ENCODE measurements at places on chromosomes 2 and 18.

- H3K27me3 ChIP-seq, result peaks cover 5% of the 10 kb centered on the region
- H3K4me3 ChIP-seq, result no peak overlapping the region
- no peak for DNase-seq
- H3K27ac ChIP-seq, result no peak overlapping the region
- H3K4me1 ChIP-seq, result no peaks in the 10 kb centered on the region
These were observed 179.6 kb upstream of the SMAD2 start for GRCh38 chr18:48109961-48110493.

DNA sequence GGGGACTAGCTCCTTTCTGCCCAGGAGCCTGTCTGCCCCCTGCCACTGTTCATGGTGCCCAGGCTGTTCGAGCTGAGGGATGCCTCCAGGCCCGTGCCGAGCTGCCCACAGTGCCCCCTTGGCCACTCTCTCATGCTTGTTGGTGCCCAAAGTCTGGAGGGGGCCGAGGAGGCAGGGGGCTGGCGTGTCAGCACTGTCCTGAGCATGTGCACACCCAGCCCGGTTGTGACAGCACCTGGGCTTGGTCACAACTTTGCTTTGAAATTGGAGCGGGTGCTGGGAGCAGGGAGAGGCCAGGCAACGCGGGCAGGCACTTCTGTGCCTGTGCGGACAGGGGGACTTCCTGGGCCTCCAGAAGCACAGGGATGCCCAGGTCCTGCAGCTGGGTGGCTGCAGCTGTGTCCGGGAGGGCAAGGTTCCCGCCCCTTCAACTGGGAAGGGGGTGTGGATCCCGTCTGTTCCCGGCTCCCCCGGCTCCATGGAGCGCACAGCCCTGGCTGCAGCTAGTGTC, 22.2 kb upstream of the RAPGEF4 start:
- no peak overlapping the region for H3K27ac ChIP-seq
- H3K4me3 ChIP-seq, result no peak overlapping the region
- H3K27me3 ChIP-seq, result no peaks in the 10 kb centered on the region
- H3K4me1 ChIP-seq, result peaks cover 10% of the 10 kb centered on the region
- DNase-seq, result no peak
- no peaks in the 10 kb centered on the region for H3K36me3 ChIP-seq

- no peaks in the 10 kb centered on the region for H3K36me3 ChIP-seq
- no peak overlapping the region for H3K4me3 ChIP-seq
- no peak overlapping the region for H3K27ac ChIP-seq
- H3K4me1 ChIP-seq, result no peaks in the 10 kb centered on the region
These were observed 47.9 kb downstream of the E2F6 start for GRCh38 chr2:11417946-11418585.

DNA sequence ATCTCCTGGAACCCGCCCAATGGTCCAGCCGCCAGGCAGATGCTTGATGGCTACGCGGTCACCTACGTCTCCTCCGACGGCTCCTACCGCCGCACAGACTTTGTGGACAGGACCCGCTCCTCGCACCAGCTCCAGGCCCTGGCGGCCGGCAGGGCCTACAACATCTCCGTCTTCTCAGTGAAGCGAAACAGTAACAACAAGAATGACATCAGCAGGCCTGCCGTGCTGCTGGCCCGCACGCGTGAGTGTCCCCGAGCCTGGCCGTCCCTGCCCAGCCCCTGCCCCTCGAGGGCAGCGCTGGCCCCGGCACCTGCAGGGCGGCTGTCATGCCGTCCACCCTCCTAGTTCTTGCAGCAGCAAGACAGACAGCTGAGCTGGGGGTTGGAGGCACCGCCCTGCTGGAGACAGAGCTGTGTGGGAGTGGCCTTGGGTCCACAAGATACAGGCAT, 36.7 kb downstream of the MTERF4 start:
- no peaks in the 10 kb centered on the region for H3K4me1 ChIP-seq
- H3K4me3 ChIP-seq, result no peak overlapping the region
- H3K27me3 ChIP-seq, result peaks cover 4% of the 10 kb centered on the region

GRCh38 chr2:51165534-51166260, 133.8 kb upstream of the NRXN1 start:
- no peaks in the 10 kb centered on the region for H3K36me3 ChIP-seq
- H3K4me3 ChIP-seq, result no peak overlapping the region
- no peak for DNase-seq
- H3K27ac ChIP-seq, result no peak overlapping the region
- no peaks in the 10 kb centered on the region for H3K27me3 ChIP-seq

DNA sequence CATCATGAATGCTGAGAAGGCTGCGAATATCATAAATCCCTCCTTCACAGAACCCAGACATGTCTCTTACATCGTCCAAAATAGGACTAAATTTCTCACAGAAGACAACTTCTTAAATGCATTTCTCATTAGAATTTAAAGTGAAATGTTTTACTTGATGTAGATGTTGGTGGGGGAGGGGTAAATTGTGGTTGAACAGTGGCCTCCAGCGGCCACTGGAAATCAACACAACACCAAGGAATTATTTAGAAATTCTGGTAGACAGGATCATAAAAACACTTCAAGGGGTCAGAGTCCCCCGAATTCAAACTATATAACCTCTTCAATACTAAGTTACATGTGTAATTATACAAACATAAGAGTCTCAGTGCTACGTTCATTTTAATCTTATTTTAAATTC, 135.9 kb downstream of the ABCA12 start:
- no peaks in the 10 kb centered on the region for H3K27me3 ChIP-seq
- H3K4me3 ChIP-seq, result no peak overlapping the region

GRCh38 chr2:38284971-38285370, 92.1 kb downstream of the ATL2 start:
- no peak overlapping the region for H3K4me3 ChIP-seq
- H3K27me3 ChIP-seq, result peaks cover 2% of the 10 kb centered on the region
- DNase-seq, result no peak
- no peaks in the 10 kb centered on the region for H3K36me3 ChIP-seq
- no peak overlapping the region for H3K27ac ChIP-seq
- no peaks in the 10 kb centered on the region for H3K4me1 ChIP-seq

GRCh38 chr2:102504833-102505232, 31.8 kb downstream of the SLC9A4 start:
- H3K4me1 ChIP-seq, result no peaks in the 10 kb centered on the region
- no peak overlapping the region for H3K27ac ChIP-seq
- H3K27me3 ChIP-seq, result no peaks in the 10 kb centered on the region
- H3K4me3 ChIP-seq, result no peak overlapping the region

DNA sequence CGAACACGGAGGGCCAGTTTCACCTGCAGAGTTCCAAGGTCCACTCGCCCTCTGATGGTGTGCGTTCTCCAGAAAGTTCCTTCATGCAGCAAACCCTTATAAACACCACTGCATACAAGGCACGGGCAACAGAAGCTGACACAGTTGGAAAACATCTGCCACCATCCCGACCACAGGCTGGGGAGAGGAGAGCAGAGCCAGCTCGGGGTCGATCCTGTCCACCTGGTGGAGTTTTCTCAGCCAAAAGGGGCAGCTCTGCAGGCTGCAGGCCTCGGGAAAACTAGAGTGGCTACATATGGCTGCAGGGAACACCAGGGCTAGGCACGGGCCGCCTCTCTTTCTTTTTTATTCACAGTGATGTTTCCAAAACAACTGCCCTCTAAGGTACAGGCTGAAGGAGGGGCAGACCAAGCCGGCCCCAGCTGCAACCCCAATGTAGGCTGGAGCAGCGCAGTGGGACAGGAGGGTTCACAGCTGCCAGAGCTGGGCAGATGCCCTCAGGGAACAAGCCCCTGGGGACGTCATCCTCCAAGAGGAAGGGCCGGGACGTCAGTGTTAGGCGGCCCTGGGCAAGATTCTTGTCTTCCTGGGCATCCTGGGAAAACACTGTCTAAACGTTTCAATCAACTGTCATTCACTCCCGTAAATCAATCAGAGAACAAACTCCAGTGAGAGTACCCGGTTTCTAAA, 274.7 kb downstream of the TWIST2 start:
- peaks cover 5% of the 10 kb centered on the region for H3K36me3 ChIP-seq
- H3K4me1 ChIP-seq, result no peaks in the 10 kb centered on the region
- no peak overlapping the region for H3K27ac ChIP-seq
- no peak for DNase-seq
- H3K27me3 ChIP-seq, result no peaks in the 10 kb centered on the region

DNA sequence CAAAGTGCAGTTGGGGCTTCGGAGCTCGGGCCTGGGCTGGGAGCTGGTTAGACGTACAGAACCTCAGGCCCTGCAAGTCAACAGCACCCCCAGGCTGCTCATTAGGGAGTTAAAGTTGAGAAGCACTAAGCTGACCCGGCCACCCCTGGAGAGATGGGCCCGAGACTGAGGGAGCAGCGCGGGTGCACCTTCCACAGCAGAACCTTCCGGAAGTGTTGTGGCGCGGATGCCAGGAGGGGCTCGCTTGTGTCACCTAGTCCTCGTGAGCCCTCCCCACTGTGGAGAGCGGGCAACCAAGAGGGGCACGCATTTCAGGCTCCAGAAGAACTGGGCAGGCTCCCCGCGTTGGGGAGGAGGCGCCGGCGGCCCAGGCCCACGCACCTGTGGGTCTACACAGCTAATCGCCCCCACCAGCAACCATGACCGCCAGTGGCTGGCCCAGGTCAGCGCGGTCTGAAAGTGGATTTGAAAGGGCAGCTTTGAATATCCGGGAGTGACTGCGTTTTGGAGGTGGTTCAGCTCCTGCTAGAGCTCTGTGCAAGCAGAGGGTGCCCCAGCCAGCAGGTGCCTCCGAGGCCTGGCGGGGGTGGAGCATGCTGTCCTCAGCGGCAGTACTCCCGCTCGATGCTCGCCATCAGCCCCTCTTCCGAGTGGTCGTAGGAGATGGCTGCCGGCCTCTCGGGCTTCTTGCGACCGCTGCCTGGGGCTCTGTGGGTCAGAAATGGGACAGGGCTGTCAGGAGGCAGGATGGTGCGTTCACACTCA, 15.1 kb downstream of the KLF11 start:
- H3K4me3 ChIP-seq, result no peak overlapping the region
- no peaks in the 10 kb centered on the region for H3K36me3 ChIP-seq
- H3K27me3 ChIP-seq, result no peaks in the 10 kb centered on the region
- no peak overlapping the region for H3K27ac ChIP-seq

GRCh38 chr18:75334869-75335268, 92.6 kb downstream of the SMIM21 start:
- no peak for DNase-seq
- no peaks in the 10 kb centered on the region for H3K36me3 ChIP-seq
- H3K27ac ChIP-seq, result no peak overlapping the region
- H3K4me1 ChIP-seq, result no peaks in the 10 kb centered on the region

- no peaks in the 10 kb centered on the region for H3K36me3 ChIP-seq
- no peak for DNase-seq
- no peaks in the 10 kb centered on the region for H3K27me3 ChIP-seq
- no peak overlapping the region for H3K27ac ChIP-seq
- H3K4me3 ChIP-seq, result no peak overlapping the region
These were observed 160.2 kb downstream of the ATP9B start for GRCh38 chr18:79229431-79229830.

- H3K27me3 ChIP-seq, result no peaks in the 10 kb centered on the region
- no peak overlapping the region for H3K27ac ChIP-seq
- peaks cover 12% of the 10 kb centered on the region for H3K4me1 ChIP-seq
- H3K4me3 ChIP-seq, result no peak overlapping the region
- no peaks in the 10 kb centered on the region for H3K36me3 ChIP-seq
- peak; percentile 10 for DNase-seq
These were observed 12.0 kb downstream of the TMEM163 start for GRCh38 chr2:134706587-134707329.
